Posterior vena cava (tissue), 2 donors: ENCODE measurements at places on chromosomes 12 and 14. TPM values are rescaled to one million over a fixed set of nuclear protein-coding genes. Genes with fewer than 3 reads are reported as not detected.

- no peak for DNase-seq
These were observed 25.3 kb downstream of the MYBPC1 start for GRCh38 chr12:101619858-101620761.

- DNase-seq: no peak
These were observed at the start of gene OAS1 for GRCh38 chr12:112906712-112907414. Gene OAS1, plus strand, starts transcription at chr12:112906962. Its CDS starts 78 bp downstream, at chr12:112907040.

GRCh38 chr12:45425426-45425825, 209.5 kb downstream of the ANO6 start:
- no peak for DNase-seq

- no peak for DNase-seq
These were observed 5.1 kb upstream of the DYRK4 start for GRCh38 chr12:4556735-4557530.

DNA sequence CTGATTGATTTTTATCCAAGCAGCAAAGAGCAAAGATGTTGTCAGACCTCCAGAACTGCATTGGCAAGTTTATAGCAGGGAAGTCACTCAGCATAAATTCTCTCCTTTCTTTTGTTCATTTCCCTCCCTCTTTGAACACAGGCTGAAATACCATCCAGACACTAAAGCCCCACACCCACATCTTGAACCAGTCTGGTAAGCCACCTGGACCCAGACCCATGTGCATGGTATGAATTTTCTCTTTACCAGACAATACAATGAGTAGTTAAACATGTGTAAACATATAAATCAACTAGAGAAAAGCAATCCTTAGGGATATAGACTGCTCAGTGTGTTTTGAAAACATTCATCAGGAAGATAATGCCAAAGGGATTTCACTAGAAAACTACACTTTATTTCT, 488.3 kb upstream of the FLRT2 start:
- DNase-seq: no peak

DNA sequence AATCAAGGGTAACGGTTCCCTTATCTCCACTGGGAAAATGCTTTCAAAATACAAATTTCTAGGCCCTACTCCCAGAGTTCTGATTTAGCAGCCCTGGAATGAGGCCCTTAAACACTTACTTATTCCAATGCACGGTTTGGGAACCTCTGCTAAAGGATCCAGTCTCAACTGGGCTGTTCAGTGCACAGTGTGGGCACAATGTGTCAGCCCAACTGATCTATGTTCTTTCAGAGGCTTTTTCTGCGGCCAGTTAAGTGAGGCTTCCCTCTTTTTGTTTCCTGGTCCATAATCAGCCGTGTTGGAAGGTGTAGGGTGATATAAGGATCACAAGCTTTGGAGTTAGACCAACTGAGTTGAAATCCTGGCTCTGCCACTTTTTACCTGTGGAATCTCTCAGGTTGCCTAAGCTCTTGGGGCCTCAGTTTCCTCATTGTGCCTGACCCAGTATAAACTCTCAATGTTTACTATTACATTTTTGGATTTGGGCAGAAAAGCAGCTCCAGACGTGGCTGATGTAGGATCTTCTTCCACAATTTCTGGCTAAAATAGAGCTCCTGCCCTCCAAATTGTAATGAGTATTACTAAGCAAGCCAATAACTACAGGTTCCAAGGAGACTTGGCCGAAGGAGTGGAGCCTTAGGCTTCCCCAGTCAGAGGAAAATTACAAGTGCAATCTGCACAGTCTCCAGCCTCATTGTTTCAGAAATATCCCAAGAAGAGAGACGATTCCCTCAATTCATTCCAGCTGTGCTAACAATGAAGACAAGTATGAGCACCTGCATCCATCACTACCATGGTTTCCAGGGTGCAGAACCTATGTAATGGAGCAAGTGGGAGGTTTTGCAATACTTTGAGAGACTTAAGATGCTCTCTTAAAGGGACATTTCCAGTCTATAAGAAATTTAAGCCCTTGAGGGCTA, 2.3 kb upstream of the ANGEL1 start:
- DNase-seq: no peak

- DNase-seq: no peak
These were observed 179.9 kb upstream of the PELI2 start for GRCh38 chr14:55938249-55938791.

DNA sequence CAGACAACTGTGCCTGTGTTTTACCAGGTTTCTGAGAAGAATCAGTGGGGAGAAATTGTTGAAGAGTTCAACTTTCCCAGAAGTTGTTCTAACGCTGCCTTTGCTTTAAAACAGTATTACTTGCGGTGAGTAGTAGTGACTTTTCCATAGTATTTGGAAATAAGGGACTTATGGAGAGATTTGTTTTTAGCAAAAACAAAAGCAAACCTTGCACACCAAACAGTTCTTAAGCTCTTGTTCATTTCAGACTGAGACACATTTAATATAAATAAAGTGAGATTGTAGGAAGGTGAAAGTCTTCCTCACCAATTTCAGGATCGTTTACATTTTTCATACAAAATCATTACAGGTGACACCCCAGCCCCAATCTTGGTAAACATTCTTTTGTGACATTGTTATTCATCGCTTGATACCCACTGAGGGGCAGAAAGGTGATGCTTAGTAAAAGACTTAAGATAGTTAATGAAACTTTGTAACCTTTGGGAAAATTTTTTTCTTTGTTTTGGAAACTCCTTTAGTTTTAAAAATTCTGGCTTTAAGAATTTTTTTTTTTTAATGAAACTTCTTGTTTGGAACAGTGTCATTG, 1.8 kb downstream of the ARID2 start:
- DNase-seq: no peak

- DNase-seq: no peak
These were observed 2.3 kb downstream of the DICER1 start for GRCh38 chr14:95155045-95155444.

GRCh38 chr12:49568442-49569162, 660 bp upstream of the MCRS1 start:
- no peak for DNase-seq

HHIPL1 gene
- total RNA-seq: 11.6 TPM

LMO3 gene
- 80.4 TPM for total RNA-seq

TSPAN11 gene
- 3.6 TPM for total RNA-seq
